ENCODE measurements at places on chromosomes 4 and X. TPM values are rescaled to one million over a fixed set of nuclear protein-coding genes. Genes with fewer than 3 reads are reported as not detected.

GRCh38 chr4:107379054-107379869 is 340.8 kb downstream of the PAPSS1 start:
- peak; percentile 10 for DNase-seq
- H3K27ac ChIP-seq, result no peak overlapping the region
- no peaks in the 10 kb centered on the region for H3K36me3 ChIP-seq
- H3K27me3 ChIP-seq, result no peaks in the 10 kb centered on the region
- no peak overlapping the region for H3K4me3 ChIP-seq

GRCh38 chr4:182653596-182653995 is 263.6 kb downstream of the DCTD start:
- no peaks in the 10 kb centered on the region for H3K27me3 ChIP-seq
- no peak for DNase-seq
- H3K27ac ChIP-seq, result no peak overlapping the region
- no peaks in the 10 kb centered on the region for H3K4me1 ChIP-seq

- DNase-seq, result no peak
- H3K27ac ChIP-seq, result no peak overlapping the region
- no peaks in the 10 kb centered on the region for H3K27me3 ChIP-seq
- no peaks in the 10 kb centered on the region for H3K36me3 ChIP-seq
- H3K4me1 ChIP-seq, result no peaks in the 10 kb centered on the region
Measured at GRCh38 chr4:174757736-174758135, 71.3 kb downstream of the GLRA3 start.

The RNF128 gene
- 18.9 TPM for total RNA-seq

- no peaks in the 10 kb centered on the region for H3K4me1 ChIP-seq
- peak overlapping the region; percentile 56 for H3K4me3 ChIP-seq
- peaks cover 18% of the 10 kb centered on the region for H3K27me3 ChIP-seq
- no peaks in the 10 kb centered on the region for H3K36me3 ChIP-seq
- no peak overlapping the region for H3K27ac ChIP-seq
- no peak for DNase-seq
Measured at GRCh38 chrX:53442322-53442631, 8.1 kb upstream of the HSD17B10 start.

GRCh38 chr4:39541987-39542610 is 14.9 kb upstream of the UGDH start:
- H3K27me3 ChIP-seq, result no peaks in the 10 kb centered on the region
- H3K4me1 ChIP-seq, result peaks cover 36% of the 10 kb centered on the region
- H3K27ac ChIP-seq, result peak overlapping the region; percentile 25
- no peak for DNase-seq
- H3K4me3 ChIP-seq, result no peak overlapping the region

The P2RY10 gene
- 1.9 TPM for total RNA-seq

- peak; percentile 81 for DNase-seq
- no peak overlapping the region for H3K4me3 ChIP-seq
Measured at GRCh38 chrX:63250253-63250868, 100.8 kb downstream of the SPIN4 start.

DNA sequence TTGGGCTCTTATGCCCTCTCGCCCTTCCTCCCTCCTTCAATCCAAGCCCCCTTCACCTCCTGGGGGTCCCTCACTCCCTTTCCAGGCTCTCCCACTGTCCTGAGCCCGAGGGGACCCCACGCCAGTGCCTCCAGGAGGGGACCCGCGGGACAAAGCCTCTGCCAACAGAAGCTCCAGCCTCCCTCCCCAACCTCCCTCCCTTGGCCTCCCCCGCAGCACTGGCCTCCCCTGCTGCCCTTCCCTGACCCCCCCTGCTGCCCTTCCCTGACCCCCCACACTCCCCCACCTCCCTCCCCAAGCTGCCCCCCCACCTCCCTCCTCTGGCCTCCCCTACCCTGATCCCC is 71.0 kb upstream of the MXD4 start:
- no peaks in the 10 kb centered on the region for H3K4me1 ChIP-seq
- DNase-seq, result no peak
- no peaks in the 10 kb centered on the region for H3K27me3 ChIP-seq
- H3K4me3 ChIP-seq, result no peak overlapping the region
- H3K27ac ChIP-seq, result no peak overlapping the region
- H3K36me3 ChIP-seq, result no peaks in the 10 kb centered on the region

DNA sequence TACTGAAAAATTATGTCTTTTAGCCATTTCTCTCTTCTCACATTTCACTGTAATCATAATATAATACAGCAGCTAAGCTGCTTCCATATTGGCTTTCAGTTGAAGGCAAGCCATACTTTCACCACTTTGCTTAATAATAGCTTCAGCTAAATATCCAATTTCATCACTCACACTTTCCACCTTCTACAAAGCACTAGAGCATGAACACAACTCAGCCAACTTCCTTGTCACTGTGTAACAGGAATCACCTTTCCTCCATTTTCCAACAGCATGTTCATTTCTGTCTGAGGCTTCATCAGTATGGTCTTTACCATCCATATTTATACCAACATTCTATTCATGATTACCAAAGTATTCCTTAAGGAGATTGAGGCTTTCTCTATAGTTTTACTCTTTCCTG is 219.8 kb upstream of the CTSO start:
- DNase-seq, result no peak
- no peak overlapping the region for H3K27ac ChIP-seq
- H3K36me3 ChIP-seq, result no peaks in the 10 kb centered on the region
- no peaks in the 10 kb centered on the region for H3K27me3 ChIP-seq
- no peaks in the 10 kb centered on the region for H3K4me1 ChIP-seq

- H3K27me3 ChIP-seq, result no peaks in the 10 kb centered on the region
- DNase-seq, result peak; percentile 73
- H3K4me3 ChIP-seq, result peak overlapping the region; percentile 94
- H3K27ac ChIP-seq, result peak overlapping the region; percentile 64
- H3K4me1 ChIP-seq, result no peaks in the 10 kb centered on the region
Measured at GRCh38 chr4:102344520-102344953, 745 bp downstream of the SLC39A8 start.

- H3K4me1 ChIP-seq, result no peaks in the 10 kb centered on the region
- H3K27ac ChIP-seq, result no peak overlapping the region
- no peak overlapping the region for H3K4me3 ChIP-seq
- DNase-seq, result no peak
Measured at GRCh38 chr4:65515646-65516045, 154.6 kb downstream of the EPHA5 start.

The TMPRSS11A gene
- not detected for total RNA-seq

Measured in kidney (tissue), 22 donors.